ENCODE measurements at places on chromosomes 12 and 14.

DNA sequence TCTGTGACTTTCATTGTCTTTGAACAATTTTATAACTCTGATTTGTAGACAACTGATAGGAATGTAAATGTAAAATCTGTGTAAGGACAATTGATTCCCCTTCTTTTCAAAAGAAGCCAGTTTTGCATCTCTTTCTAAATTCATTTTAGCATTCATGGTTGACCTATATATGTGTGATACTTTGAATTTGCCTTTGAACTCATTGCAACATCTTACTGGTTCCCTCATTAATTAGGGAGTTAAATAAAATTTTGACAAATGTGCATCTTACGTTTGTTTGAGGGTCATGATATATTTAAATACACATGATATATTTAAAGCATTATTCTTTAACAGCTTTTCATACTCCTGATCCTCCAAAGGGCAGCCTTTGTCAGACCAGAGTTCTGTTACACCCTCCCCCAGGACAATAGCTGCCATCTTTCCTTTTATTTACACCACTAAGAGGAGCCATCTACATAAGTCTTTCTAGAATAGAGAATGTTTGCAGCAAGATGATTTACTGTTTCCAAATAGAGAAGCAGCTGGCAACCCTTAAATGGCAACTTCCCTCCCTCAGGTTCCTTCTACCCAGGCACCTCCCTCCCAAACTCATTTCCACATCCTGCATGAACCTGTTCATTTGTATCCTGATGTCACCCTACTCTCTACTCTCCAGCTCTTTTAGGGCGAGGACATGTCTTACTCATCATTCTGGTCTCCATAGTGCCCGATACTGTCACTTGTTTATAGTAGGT, 40.2 kb upstream of the APPL2 start:
- DNase-seq = peak; percentile 70

GRCh38 chr12:4439736-4440135, 5.9 kb downstream of the FGF6 start:
- no peak for DNase-seq

GRCh38 chr14:103529383-103530365, 678 bp downstream of the TRMT61A start:
- DNase-seq = no peak

DNA sequence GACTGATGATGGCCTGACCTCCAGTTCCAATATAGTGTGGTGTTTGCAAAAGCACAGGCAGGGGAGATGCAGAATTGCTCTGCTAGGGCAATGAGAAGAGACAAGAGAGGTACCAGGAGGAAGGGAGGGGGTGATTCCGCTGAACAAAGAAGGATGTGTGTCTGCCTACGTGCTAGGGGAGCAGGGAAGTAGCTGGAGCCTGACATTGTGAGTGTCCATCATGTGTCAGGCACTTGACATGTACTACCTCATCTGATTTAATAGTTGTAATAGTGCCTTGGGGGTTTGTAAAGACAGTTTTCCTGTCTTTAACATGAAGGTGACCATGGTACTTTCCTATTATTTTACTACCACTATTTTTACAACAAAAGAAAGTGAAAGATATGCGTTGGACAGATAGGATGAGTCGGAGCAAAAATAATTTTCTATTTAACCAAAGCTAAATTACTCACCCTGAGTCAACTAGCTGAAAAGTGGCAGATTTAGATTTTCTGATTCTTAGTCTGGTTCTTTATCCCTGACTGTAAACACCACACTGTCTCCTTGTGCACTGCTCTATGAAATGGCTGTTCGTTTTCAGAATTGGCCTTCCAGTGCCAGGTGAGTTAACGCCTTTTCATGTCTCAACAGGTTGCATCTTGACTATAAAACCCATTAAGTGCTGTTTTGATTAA, 33.7 kb upstream of the TEAD4 start:
- DNase-seq = no peak

DNA sequence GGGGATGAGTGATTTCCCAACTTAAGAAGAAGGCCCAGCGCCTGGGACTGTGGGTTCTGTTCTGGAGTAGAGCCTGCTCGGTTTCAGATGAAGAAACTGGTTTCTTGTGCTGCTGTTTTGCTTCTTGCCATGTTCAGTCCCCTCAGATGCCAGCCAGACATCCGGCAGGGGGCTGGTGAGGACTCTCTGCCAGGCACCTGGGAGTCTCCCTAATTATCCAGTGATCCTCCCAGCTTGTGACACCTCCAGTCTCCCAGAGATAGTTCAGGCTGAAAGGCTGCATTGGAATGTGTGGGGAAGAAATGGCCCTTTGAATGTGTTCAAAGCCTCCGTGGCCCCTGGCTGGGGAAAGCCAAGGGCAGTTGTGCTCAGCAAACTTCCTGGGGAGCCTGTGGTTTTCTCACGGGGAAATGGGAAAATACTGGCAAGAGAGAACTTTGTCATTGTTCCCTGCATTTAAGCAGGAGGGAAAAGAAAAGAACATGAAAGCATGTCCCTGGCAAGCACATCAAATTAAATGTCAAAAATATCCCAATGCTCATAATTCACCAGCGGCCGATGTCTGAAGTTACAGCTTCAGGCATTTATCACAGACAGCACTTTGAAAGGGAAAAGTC, 8.5 kb upstream of the SERPINA12 start:
- DNase-seq = no peak

DNA sequence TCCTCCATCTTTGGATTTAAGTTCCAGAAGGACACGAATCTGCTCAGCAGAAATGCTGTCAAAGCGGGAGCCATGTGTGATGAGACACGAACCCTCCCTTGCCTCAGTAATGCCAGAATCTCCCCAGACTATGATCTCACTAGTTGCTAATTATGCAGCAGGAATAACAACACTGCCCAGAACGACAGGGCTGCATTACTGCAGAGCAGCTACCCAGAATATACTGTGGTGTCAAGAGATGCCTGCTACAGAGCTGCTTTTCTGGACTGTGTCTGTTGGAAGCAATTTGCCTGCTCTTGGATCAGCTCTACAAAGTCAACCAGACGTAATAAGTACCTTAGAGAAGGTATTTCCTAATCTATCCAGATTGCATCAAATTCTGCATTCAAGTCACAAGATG, 5.5 kb downstream of the CSRNP2 start:
- DNase-seq = no peak

GRCh38 chr12:19779395-19780056, 340.2 kb downstream of the AEBP2 start:
- no peak for DNase-seq

DNA sequence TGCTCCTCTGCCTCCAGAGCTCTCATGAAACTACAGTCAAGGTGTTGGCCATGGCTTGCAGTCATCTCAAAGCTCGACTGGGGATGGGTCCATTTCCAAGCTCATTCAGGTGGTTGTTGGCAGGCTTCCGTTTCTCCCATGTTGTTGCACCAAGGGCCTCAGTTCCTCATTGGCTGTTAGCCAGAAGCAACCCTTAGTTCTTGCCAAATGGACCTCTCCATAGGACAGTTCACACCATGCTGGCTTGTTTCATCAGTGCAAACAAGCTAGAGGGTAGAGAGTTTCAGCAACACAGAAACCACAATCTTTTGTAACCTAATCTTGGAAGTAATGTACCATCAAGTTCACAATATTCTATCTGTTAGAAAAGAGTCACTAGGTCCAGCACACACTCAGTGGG, 22.7 kb upstream of the PPM1A start:
- no peak for DNase-seq

DNA sequence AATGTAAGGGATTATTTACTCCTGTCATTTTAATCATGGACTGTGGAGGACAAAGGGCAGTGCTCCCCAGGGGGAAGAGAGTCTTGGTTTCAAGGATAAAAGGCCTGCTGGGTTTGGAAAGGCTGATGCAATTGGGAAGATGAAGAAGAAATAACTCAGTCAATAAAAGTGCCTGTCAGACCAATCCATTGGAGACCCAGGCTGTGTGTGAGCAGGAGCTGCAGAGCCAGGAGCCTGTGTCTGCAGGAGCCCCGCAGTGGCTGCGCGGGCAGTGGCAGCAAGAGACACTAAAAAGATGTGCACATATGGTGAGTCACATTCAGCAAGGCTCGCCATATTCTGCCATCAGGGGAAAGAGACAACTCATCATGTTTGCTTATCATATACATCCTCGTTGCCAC, 90.4 kb downstream of the CRACR2A start:
- no peak for DNase-seq

GRCh38 chr12:76878099-76878898, 520 bp downstream of the CSRP2 start:
- peak; percentile 28 for DNase-seq

GRCh38 chr14:59633486-59633885, 56.9 kb upstream of the CCDC175 start:
- no peak for DNase-seq

- no peak for DNase-seq
These were observed 392.3 kb upstream of the TMPO start for GRCh38 chr12:98123021-98123461.

GRCh38 chr14:104894331-104895206, 29.5 kb downstream of the CEP170B start:
- DNase-seq = no peak

DNA sequence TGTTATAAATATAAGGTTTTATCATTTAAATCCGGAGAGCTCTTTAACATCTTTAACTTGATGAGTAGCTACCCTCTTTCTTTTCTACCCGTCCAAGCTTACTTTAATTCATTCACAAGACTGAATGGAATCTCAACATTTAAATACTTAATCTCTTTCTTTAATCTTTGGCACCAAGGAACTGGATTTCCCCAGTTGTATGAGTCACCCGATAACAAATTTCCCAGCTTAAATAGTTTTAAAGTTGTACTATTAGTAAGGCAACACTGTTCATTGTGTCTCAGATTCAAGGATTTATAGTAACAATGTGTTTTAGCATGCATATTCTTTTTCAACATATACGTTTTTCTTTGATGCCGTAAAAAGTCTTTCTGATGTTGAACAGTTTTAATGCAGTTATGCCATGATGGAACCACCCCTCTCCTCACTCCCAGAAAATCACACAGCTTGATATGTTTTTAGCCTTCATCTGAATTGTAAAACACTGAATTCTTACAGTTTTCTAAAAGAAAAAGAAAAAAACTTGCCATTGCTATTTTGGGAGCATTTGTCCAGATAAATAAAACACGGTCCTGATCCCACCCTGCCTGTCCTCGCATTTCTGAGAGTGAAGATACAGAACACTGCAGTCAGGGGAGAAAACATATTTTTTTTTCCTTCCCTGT, 16.0 kb upstream of the LRP6 start:
- no peak for DNase-seq

GRCh38 chr12:112140728-112141127, 15.4 kb downstream of the TRAFD1 start:
- DNase-seq = no peak

- no peak for DNase-seq
These were observed 87.7 kb downstream of the KCNH5 start for GRCh38 chr14:62957562-62957961.

DNA sequence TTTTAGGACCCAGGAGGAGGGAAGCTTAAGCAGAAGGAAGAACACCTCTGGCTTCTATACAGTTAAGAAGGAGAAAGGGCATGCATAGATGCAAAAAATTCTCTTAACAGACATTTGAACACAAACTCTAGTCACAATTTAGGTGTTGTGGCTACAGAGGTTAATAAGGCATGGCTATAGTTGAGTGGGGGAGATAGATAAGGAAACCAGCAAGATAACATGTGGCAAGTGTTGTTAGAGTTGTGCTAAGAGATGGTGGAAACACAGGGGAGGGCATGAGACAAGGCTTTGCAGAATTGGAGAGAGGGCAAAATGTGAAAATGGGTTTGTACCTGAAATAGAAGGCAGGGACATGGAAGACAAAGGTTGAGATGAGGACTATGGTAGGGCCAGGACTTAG, 88.9 kb downstream of the MSRB3 start:
- no peak for DNase-seq

- DNase-seq = no peak
These were observed 506.9 kb downstream of the MED13L start for GRCh38 chr12:115770643-115771042.

DNA sequence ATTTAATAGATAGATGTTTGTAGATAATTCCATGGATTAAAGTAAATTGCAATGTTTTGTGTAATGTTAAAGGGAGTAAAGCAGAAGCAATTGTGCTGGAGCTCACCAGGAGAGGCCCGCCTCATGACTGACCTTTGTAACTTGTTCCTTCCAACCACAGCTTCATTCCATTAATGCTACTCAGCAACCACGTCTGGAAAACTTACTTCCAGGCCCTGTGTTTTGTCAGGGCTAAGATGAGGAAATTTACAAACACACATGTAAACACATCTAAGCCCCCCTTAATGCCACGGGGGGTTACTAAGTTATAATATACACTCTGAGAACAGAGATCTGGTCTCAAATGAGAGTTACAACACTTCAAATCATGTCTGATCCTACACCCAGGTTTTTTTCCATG, 12.4 kb downstream of the LUM start:
- DNase-seq = no peak

DNA sequence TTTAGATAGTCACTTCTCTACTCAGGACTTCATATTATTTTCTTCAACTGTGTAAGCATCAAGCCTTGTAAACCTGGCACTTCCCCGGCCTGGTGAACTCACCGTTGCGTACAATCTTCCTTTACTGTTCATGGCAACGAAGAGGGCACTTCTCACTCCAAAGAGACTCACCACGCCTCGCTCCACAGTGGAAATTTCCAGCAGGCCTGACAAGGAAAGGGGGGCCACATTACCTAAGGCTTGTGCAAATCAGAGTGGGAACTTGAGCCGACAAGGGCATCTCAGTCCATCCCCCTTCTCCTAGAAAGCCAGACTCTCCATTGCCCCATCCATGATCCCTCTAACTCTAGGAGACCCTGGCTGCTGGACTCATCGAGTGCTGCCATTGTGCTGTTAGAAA, 1.6 kb downstream of the FGF6 start:
- no peak for DNase-seq

GRCh38 chr12:65876161-65876560, 51.9 kb downstream of the HMGA2 start:
- DNase-seq = no peak

- DNase-seq = no peak
These were observed 39.9 kb downstream of the BCL11B start for GRCh38 chr14:99231850-99232713.

- no peak for DNase-seq
These were observed 29.4 kb downstream of the NUAK1 start for GRCh38 chr12:106109168-106109910.

DNA sequence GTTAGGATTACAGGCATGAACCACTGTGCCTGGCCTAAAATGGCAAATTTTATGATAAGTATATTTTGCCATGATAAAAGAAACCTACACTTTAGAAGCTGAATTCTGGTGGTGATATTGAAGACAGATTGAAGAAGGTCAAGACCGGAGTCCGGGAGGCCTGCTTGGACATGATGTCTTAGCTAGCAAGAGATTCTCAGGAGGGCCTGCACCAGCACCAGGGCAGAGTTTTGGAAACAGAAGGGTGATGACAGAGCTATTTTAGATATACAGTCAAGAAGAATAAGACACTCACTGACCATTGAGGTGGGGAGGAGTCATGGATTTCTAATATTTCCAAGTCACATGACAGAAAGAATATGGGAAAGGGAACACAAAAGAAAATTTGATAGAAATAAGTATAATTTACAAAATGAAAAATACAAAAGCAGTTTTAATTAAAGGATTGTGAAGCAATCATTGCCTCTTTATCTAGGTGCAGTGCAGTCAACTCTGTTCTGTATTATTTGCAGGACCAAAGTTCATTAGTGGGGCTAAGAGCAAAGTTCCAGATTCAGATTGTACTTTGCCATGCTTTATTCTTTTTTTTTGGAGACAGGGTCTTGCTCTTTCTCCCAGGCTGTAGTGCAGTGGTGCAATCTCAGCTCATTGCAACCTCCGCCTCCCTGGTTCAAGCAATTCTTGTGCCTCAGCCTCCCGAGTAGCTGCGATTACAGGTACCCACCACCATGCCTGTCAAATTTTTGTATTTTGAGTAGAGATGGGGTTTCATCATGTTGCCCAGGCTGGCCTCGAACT, 9.3 kb upstream of the PPP4R3A start:
- DNase-seq = no peak

- no peak for DNase-seq
These were observed 42.1 kb downstream of the ELK3 start for GRCh38 chr12:96236221-96236822.
